ENCODE measurements at places on chromosomes 7 and 10.

DNA sequence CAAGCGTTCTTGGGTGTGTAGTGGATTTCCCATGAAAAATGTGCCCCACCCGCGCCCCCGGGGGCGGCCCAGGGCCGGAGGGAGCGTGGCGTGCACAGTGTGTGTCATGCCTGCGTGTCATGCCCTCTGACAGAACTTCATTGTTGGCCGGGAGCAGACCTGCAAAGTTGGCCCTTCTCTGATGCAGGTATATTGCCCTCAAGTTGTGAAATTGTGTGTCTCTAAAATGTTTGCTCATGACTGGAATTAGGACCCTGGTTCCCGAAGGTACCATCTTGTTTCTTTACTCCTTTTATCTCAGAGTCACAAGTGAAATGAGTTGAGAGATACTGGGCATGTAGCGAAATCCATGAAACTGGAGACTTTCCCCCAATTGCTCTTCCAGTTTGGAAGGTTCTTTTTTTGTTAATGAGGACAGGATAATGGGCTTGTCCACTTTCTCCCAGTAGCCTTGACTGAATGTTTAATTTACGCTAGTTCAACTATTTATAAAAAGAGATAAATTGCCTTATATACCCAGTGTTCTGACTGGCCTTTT, 26.2 kb downstream of the ADK start:
- DNase-seq, result peak; percentile 14

GRCh38 chr7:140058517-140058916, 4.2 kb downstream of the PARP12 start:
- DNase-seq, result no peak

- no peak for DNase-seq
Measured at GRCh38 chr10:73850211-73850610, 24.1 kb downstream of the CAMK2G start.

- DNase-seq, result no peak
Measured at GRCh38 chr7:155948423-155948822, 136.2 kb upstream of the SHH start.

GRCh38 chr10:93072713-93073538, 767 bp upstream of the CYP26A1 start:
- DNase-seq, result no peak

DNA sequence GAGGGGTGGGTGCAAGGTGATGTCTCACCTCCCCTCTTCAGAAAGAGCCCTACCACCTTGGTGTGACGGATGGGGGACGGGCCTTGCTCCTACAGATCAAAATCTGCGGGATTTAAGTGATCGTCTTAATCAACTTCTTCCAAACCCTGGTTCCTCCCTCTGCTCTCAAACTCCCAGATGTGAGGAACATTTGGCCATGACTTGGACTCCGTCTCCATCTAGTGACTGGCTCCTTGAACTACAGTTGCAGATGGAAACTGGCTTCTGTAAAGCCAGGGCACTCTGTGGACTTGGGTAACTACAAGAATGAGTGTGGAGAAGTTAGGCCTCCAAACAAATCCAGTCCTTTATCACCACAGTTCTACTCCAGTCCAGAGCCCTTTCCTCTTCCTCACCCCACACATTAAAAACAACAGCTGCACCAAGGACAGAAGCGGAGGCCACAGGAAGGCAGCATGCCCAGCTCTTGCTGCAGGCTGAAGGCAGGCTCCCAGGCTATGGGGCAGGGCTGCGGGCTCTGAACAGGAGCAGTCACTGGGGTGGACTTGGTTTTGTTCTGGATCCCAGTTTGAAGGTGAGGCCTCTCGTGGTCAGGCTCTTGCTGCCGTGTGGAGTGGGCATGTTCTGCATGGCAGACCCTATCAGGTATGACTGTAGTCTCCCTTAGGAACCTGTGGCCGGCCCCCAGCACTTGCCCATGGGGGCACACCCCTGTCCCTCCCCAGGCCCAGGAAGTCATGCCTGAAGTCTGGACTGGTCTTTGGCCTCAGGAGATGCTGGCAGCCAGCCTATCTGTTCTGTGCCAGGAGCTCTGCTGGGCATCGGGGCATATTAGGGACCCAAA, 79.4 kb downstream of the VWC2 start:
- DNase-seq, result peak; percentile 61

DNA sequence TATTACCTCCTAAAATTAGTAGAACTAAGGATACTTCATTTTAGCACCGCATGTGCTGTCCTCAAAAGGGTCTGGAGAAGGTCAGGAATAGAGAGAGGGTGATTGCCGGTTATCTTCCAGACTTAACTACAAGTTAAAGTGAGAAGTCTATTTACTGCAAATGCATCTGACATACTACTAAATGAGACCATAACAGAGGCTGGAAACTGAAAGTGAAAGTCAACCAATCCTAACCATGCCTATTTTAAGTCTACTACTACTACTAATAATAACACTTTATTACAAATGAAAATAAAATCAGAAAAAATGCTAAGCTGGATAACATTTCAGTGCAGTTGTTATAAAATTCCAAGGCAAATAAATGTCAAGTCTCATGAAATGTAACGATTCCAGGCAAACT, 244.7 kb downstream of the KIF20B start:
- no peak for DNase-seq

GRCh38 chr10:15440204-15440711, 69.2 kb upstream of the FAM171A1 start:
- DNase-seq, result no peak

DNA sequence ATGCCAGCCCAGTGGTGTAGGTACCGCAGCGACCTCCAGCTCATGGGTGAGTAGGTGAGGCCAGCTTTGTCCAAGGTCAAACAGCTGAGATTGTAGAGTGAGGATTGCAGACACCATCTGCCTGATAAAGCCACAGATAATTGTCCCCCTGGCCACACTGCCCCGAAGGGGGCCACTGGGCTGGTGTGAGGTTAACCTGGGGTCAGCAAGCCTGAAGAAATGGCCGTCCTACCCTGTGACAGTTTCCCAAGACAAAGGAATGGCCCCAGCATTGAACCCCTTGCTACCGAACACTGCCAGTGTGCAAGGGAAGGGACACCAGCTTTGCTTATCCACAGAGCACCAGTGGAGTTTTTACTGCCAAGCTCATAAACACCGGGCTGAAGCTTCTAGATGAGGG, 23.0 kb downstream of the ECHDC3 start:
- DNase-seq, result peak; percentile 12

DNA sequence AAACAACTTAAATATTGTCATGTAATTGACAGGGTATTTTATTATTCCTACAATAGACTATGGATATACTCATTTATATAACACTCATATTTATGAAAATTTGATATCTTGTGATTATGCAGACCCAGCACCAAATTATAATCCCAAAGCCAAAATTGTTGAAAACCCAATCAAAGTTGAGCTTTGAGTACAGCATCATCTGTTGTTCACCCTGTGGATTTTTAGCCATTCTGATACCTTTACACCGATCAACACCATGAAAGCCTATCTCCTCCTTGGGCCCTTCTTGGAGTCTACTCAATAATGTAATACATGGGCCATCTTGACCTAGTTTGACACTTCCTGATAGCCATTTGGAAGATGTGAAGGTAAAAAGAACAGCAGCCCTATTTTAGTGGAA, 49.5 kb downstream of the AASS start:
- DNase-seq, result no peak

DNA sequence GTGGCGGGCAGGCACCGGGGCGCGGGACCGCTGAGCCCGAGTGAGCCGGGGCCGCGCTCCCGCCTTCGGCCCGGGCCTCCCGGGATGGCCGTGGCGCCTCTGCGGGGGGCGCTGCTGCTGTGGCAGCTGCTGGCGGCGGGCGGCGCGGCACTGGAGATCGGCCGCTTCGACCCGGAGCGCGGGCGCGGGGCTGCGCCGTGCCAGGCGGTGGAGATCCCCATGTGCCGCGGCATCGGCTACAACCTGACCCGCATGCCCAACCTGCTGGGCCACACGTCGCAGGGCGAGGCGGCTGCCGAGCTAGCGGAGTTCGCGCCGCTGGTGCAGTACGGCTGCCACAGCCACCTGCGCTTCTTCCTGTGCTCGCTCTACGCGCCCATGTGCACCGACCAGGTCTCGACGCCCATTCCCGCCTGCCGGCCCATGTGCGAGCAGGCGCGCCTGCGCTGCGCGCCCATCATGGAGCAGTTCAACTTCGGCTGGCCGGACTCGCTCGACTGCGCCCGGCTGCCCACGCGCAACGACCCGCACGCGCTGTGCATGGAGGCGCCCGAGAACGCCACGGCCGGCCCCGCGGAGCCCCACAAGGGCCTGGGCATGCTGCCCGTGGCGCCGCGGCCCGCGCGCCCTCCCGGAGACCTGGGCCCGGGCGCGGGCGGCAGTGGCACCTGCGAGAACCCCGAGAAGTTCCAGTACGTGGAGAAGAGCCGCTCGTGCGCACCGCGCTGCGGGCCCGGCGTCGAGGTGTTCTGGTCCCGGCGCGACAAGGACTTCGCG, 534 bp downstream of the FZD9 start:
- no peak for DNase-seq
